ENCODE measurements at places on chromosomes 11 and 22.

GRCh38 chr11:31069447-31070205 lies 299.9 kb downstream of the DCDC1 start:
- no peak for DNase-seq

GRCh38 chr11:134131628-134132244 lies 62.9 kb downstream of the JAM3 start:
- no peak for DNase-seq

GRCh38 chr11:26626346-26626745 lies 54.3 kb upstream of the MUC15 start:
- peak; percentile 91 for DNase-seq

- peak; percentile 81 for DNase-seq
Measured at GRCh38 chr11:35116762-35117640, 22.0 kb upstream of the CD44 start.

DNA sequence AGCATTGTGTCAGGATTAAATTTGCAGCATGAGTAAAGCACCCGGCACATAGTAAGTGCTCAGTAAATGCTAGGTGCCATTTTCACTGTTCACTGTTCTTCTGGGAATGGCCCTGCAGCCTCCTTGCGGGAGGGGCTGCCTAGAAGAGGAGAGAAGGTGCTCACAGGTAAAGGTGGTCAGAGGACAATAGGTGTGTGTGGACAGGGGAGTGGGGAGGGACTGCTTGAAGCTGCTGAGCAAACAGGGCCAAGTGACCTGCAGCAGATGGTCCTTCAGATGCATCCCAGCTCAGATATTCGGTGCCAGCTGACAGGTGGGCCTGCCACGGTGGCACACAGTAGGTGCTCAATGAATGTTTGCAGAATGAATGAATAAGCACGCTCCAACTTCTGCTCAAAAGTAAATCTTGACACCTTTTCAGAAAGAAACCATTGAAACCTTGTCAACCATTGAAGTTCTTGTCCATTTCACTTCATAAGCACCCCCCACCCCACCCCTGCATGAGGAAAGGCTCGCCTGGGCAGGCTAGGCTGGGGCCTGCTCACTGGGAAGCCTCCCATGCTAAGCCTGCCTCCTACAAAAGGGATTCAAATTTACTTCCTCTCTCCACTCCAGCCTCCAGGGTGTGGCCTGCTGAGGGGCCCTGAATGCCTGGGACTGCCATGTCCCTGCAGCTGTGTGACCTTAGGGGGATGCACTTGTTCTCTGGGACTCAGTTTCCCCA lies 1.6 kb downstream of the KIAA0930 start:
- no peak for DNase-seq

DNA sequence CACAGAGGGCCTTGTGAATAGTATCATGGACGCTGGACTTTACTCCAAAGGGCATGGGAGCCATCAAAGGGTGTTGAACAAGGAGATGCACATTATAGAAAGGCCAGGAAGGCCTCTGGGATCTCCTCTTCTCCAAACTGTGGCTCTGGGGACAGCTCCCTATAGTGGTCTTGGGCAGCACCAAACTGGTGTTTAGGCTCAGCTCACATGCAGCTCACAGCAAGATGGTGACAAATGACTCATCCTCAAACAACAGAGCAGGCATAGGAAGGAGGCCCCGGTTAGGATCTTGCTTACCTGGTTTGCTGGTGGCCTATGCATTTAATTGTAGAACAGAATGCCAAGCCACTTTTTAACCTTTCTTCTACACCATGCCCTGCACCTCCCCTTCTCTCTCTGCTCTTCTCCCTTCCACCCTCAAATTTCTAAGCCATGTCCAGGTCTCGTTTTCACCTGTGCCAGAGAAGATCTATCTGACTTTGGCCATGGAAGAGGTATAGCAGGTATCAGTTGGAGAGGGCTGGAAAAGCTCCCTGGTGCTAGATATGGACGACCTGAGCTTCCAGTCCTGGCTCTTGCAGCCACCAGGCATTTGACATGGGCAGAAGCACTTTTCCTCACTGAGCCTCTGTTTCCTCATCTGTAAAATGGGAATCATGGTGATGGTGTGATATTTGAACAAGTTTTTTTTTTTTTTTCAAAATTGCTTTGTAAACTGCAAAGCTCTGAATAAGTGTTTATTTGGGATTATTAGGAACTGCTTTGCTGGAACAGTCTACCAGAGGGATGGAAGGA lies 14.4 kb upstream of the EHF start:
- DNase-seq = no peak

GRCh38 chr22:46641811-46642266 lies 21.7 kb downstream of the GRAMD4 start:
- DNase-seq = no peak

DNA sequence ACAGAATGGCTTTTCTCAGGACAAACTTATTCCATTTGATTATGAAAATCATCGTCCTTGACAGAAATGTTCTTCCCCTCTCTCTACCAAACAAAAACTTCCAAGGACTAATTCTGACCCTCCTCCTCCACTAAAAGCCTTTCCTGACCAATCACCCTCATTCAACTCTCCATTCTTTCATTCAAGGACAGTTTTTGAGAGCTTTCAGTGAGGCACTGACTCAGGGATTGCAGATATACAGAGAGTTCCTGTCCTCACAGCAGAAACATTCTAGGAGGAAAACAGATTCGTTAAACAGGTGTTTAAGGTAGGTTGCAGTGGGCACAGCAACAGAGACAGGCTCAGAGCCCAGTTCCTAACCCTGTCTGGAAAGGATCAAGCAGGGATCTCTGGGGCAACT lies 41.5 kb downstream of the OR4D9 start:
- DNase-seq = no peak

- DNase-seq = no peak
Measured at GRCh38 chr22:40403651-40404050, 33.3 kb downstream of the SGSM3 start.

DNA sequence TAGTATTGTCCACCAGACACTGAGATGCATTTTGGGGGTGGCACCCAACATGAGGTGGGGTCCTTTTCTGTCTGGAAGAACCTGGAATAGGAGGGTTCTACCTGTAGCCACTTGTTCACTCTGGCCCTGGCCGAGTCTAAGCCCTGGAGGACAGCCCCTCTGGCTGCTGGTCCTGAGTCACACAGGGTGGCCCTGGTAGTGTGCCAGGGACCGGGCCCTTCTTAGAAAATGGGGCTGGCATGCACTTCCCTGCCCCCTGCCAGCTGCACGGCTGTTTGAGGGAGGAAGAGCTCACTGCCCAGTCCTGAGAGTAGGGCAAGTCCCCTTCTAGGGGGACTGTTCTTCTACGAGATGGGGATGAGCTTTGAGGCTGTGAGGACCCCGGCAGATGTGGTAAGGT lies 2.2 kb downstream of the PLCB3 start:
- no peak for DNase-seq

DNA sequence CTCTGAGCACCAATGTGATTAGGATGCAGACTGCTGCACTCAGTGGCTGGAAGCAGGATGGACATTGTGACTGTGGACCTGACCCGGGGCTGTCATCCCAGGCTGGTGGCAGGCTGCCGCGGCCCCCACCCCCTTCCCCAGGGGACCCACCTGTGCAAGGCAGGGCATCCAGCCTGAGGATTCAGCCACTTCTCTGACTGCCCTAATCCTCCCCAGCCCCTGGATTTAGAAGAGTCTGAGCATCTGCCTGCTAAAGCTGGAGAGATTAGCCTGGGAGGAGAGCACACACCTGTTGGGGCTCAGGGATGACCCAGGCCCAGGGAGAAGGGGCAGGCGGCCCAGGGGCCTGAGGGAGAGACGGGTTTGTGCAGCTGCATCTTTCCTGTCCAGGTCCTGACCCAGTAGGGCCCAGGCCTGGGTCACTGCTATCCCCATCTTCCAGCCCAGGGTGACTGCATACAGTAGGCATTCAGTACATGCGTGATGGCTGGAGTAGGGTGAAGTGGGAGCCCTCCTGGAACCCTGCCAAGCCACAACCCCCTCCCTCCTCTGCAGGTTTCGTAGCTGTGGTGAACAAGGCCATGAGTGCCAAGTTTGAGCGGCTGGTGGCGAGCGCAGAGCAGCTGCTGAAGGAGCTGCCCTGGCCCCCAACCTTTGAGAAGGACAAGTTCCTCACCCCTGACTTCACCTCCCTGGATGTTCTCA lies 12.1 kb downstream of the DPP3 start:
- no peak for DNase-seq

DNA sequence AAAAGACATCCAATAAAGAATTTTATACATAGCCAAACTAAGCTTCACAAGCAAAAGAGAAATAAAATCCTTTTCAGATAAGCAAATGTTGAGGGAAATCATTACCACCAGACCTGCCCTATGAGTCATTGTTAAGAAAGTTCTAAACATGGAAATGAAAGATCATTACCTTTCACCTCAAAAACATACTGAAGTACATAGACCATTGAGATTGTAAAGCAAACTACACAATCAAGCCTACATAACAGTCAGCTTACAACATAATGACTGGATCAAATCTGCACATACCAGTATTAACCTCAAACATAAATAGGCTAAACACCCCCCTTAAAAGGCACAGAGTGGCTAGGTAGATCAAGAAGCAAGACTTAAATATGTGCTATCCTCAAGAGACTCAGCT lies 501.0 kb upstream of the LUZP2 start:
- peak; percentile 12 for DNase-seq

GRCh38 chr11:8268530-8269400 lies 5.1 kb upstream of the LMO1 start:
- DNase-seq = no peak

GRCh38 chr11:132674151-132674550 lies 858.1 kb downstream of the OPCML start:
- DNase-seq = no peak

DNA sequence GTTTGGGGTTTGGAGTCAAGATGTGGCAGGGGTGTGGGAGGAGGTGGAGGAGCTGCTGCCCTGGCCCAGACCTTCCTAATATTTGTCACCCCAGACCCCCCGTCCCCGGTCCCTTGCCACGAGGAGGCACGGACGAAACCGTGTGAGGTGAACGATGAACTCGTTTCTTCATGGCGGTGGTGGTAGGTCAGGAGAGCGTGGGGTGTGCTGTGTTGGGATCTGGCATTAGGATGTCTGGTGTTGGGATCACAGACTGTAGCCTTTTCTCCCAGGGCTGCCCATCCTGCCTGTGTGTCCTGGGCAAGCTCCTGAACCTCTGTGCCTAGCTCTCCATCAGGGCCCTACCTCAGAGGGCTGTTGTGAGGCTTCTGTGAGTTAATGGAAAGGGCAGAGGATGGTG lies 8.4 kb downstream of the MAPK8IP2 start:
- no peak for DNase-seq

GRCh38 chr11:91209306-91209705 lies 986.5 kb upstream of the CHORDC1 start:
- no peak for DNase-seq

- peak; percentile 4 for DNase-seq
Measured at GRCh38 chr22:29205594-29206371, at the start of gene EMID1. TSS of gene EMID1 (plus strand) at chr22:29205896. CDS start at chr22:29206039, 143 bp downstream.

DNA sequence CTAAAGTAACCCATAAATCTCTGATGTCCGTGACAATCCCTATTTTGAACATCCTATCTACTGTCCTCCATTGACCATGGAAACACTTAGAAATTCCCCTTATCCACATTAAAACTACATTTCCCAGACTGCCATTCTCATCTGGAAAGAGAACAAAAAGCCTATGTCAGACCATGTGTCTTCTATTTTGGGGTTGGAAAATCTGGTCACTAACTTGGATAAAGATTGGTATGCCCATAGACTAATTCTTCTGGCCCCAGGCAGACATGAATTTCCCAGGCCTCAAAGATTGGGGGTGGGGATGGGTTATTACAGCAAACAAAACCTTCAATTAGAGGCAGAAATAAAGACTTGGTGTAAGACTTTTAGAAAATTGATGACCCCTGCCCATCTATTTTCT lies 30.9 kb upstream of the CREB3L1 start:
- peak; percentile 66 for DNase-seq

DNA sequence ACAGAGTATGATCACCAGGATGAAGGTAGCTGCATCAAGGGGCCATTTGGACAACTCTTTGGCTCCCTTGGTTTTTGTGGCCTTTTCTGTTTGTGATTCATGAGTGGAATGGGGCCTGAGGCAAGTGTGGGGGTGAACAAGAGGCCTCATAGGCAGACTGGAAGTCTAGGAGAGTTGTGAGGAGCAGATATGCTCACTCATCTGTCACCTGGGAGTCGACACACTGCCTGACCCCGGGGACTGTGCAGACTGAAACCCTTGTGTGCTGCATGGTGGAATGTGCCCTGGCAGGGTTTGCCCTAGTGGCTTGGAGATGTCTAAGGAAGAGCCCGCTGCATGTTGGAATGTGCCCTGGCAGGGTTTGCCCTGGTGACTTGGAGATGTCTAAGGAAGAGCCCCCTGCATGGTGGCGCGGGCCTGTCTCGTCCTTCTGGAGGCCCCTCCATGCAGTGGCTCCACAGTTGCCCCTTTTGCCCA lies 60.0 kb downstream of the MED15 start:
- DNase-seq = peak; percentile 74

GRCh38 chr11:67057205-67057672 lies 592 bp downstream of the RHOD start:
- DNase-seq = no peak

- peak; percentile 70 for DNase-seq
Measured at GRCh38 chr11:46247090-46247489, 30.4 kb upstream of the CREB3L1 start.

- no peak for DNase-seq
Measured at GRCh38 chr11:35344681-35345574, 74.4 kb downstream of the SLC1A2 start.

DNA sequence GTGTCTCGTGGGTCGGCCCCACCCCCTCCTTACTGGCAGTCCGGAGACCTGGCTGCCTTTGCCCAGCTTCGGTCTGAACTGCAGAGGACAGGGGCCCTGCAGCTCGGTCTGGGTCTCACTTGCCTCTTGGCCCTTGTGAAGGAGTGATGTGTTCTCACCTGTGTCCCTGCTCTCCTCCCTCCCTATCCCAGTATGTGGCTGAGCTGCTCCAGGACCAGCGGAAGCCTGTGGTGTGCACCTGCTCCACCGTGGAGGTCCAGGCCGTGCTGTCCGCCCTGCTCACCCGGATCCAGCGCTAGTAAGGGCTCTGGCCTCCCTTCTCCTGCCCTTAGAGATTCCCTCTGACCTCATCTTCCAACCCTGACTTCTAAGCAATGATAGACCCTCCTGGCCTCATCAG lies 35.7 kb upstream of the RAB1B start:
- DNase-seq = no peak

GRCh38 chr11:73330569-73331093 lies 22.6 kb downstream of the ARHGEF17 start:
- peak; percentile 58 for DNase-seq

DNA sequence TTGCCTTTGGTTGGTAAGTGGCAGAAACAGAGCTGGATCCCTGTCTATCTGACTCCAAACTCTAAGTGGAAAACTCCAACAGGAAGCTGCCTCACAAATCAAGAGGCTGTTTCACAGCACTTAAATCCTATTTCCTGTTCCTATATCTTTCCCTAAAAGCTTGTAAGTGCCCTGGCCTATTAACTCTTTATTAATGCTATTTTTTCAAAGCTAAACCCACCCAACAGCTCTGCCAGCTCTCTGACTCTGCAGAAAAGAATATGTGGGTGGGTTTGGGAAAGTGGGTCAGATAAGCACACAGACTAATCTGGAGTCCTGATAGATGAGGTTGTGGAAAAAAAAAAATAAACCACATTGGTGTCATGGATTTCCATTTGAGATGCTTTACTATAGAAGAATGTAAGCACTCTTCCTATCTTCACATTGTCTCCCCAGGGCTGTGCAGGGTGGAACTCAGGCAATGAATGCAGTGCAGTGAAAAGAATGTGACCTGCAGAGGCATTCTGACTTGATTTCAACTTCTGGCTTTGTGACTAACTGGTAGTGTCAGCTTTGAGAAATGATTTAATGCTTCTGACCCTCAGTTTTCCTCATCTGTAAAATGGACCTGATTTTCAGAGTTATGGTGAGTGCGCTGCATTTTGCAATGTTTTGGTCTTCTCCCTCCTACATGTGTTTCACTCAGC lies 125.6 kb downstream of the AASDHPPT start:
- no peak for DNase-seq

GRCh38 chr11:46267930-46268329 lies 9.5 kb upstream of the CREB3L1 start:
- no peak for DNase-seq

Data from fibroblast of mammary gland (primary cell).